Colonic mucosa (tissue), 4 donors: ENCODE measurements at places on chromosomes 16 and 17. TPM values are rescaled to one million over a fixed set of nuclear protein-coding genes. Genes with fewer than 3 reads are reported as not detected.

DNA sequence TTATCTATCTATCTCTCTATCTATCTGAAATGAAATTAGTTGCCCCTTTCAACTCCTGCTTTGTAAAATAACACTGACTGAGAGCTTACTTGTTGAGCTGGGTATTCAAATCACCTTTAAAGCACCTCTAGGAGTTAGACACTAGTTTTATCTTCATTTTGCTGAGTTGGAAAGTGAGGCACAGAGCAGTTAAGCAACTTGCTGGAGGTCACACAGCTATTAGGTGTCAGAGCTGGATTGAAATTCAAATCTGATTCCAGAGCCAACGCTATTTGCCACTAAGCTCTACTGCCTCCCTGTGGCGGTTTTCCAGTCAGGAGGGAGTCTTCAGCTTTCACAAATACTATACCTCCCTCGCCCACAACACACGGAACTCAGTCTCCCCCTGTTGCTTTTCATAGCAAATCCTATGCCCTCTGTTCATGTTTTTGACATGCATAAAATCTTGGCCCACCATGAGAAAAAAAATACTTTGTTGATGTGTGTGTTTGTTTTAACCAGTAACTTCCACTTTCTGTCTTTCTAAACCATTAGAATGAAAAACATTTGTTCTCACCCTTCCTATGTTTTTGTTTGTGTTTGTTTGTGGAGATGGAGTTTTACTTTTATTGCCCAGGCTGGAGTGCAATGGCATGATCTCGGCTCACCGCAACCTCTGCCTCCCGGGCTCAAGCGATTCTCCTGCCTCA lies 74.8 kb upstream of the SMURF2 start:
- peak; percentile 62 for DNase-seq

- DNase-seq, result no peak
Measured at GRCh38 chr17:76421044-76421407, 31.9 kb downstream of the UBE2O start.

DNA sequence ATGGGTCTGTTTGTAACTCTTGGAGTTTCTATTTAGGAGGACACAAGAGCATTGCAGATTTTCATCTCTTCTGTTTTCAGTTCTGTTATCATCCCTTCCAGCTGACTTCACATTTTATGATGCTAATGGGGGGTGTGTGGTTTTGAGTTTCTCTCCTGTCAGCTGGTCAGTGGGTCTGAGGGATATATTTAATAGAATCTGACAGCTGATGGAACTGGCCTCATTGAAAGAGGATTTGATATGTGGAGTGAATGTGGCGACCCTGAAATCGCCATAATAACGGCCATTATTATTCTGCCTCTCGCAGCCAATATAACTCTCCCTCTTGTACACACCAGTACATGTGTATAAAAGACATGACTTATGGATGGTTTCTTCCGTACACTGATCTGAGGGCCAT lies 128.1 kb downstream of the SALL1 start:
- DNase-seq, result no peak

DNA sequence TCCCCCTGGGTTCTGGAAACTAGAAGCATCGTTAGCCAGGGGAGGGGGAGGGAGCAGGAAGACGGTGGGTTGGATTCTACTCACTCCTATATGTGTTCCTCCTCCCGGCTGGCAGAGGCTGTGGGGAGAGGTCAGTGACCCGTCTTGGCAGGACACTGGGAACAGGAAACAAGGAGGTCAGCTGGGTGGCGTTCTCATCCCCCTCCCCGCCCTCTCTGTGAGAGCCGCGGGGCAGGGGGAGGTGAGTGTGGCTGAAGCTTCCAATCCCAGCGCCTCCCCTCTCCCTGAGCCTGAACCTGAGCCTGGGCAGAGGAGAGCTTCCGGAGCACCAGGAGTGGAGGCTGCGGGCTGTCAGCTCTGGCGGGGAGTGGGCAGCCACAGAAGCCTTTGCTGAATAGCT lies 12.5 kb downstream of the GPRC5C start:
- no peak for DNase-seq

DNA sequence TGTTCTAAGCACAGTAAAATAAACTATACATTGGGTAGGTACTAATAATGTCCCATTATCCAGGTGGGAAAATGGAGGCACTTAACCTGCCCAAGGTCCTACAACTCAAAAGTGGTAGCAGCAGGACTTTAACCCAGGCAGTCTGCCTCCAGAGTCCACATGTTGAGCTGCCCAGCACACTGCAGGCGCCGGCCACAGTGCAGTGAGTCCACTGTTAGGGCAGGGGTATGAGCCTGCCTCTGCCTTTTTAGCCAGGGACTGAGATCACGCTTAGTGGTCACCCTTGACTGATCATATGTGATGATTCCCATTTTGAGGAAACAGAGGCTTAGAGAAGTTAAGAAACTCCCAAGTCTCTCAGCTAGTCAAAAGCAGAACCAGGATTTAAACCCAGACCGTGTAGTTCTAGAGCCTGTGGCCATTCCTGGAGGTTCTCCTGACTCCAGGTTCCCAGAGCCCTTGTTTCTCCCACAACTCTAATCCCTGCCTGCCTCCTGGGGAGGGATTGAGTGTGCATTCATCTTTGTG lies 8.4 kb downstream of the CES1 start:
- no peak for DNase-seq

Gene CNTD1
- total RNA-seq, result not detected

DNA sequence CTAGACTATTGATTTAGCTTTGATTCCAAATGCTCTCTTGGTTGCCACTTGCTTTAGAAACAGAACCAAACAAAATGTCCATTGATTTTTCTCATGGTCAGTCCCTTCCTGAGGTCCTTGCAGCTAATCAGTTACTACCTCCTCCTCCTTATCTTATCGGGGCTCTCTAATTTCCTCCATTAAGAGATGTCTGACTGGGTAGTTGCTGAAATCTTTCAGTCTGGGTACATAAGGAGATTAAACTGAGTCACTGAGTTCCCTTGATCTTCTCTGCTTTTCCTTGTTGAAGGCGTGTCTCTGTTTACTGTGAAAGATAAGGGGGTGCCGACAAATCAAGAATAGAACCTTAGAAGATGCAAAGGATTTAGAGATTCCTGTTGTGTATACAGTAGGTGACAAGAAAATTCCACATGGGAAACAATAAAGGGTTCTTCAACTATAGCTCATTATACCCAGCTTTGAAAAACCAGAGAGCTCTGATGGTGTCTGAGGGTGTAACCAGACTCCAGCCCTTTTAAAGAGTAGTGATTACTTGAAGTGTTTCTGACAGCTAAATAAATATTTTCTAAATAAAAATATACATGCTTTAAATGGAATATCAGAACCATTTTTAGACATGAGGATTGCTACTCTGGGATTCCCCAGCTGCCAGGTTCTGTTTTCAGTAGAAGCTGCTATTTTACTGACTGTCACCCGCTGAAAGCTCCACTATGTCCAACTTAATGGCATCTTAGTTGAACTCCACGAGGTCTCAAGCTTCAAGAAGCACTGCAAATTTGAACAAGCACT lies 791.3 kb upstream of the SOX9 start:
- no peak for DNase-seq

DNA sequence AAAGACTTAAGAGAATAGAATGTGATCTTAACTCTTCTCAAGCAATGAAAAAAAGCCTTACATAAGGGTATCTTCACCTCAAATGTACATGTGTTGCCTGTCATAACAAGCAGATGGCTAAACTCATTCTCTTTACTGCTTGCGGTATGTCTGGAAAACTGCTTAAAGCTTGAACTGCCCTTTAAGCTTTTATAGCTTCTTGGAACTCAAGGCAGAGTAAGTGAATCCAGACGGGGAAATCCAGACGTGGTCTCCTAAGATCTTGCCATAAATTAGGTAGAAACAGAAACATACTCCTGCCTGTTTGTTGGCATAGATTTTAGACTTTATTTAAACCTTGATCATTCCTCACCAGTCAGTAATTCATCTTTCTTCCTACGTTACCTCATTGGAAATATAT lies 19.6 kb downstream of the CLUAP1 start:
- no peak for DNase-seq

DNA sequence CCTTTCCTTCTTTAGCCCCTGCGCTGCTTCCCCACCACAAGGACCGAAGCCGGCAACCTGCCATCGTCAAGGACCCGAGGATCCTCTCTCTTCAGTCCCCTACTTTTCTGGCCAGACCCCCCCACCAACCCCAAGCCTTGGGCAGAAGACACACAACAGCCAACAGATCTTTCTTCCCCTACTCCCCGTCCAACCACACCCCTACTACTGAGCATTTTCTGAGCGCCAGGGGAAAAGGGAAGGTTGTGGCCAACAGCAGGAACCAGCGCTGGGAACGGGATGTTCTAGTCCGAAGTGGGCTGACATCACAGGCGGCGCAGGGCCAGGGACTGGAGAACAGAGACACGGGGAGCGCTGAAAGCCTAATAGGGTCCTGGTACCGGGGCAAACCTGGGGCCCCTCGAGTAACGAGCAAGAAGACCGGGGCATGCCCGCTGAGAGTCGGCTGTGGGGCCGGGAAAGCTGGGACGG lies 528 bp downstream of the PER1 start:
- peak; percentile 80 for DNase-seq

DNA sequence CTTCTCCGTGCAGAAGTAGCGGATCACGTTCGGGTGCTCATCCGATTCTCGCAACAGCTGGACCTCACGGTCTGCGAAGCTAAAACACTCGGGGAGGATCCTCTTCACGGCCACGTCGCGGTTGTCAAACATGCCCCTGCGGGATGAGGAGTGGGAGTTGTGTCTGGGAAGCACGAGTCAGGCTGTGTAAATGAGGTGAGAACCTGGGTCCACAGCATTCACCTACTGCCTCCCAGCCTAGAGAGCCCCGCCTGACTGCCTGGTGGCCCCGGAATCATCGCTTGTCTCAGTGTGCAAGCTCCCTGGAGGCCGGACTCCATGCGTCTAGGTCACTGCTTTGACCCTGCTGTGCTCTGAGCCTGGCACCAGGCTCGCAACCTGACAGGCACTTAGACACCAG lies 33.9 kb upstream of the ICAM2 start:
- DNase-seq, result no peak

Gene CTRL
- total RNA-seq, result 0.64 TPM

- no peak for DNase-seq
Measured at GRCh38 chr16:57028086-57028485, 38.7 kb downstream of the NLRC5 start.

Gene HIC1
- total RNA-seq, result 7.0 TPM

GRCh38 chr17:68352041-68352440 lies 60.7 kb downstream of the ARSG start:
- no peak for DNase-seq

DNA sequence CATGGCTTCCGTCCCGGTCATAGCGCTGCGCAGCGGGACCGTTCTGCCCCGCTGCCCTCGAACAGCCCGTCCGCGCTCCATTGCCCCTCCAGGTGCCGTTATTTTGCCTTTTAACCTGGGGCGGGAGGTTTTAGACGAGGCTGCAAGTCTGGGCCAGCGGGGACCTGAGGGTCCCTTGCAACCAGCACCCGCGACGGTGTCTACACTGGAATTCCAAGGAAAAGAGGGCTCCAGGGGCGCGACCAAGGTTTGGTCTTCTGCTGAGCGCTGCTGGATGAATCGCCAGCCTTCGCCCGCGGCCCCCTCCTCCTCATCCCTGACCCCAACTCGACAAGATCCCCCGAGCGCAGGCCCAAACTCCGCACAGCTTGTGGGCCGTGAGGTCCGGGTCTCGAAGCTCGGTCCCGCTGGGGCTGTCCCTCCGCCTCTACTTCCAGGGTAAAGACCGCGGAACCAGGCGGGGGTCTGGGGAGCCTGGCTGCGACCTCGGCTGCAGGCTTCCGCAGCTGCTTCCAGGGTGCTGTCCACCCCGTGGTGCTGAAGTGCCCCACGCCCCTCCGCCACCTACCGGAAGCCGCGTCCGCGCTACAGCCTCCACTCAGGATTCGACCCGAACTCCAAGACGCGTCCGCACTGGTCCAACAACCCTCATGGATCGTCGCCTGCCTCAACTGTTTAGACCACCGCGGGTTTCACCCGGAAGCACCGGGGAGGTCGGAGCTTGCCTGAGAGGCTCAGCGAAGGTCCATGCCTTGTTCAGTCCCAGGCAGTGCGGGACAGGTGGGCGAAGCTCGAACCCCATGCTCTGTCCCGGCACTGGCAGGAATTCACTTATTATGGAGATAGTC lies 10.1 kb upstream of the CA4 start:
- peak; percentile 77 for DNase-seq

DNA sequence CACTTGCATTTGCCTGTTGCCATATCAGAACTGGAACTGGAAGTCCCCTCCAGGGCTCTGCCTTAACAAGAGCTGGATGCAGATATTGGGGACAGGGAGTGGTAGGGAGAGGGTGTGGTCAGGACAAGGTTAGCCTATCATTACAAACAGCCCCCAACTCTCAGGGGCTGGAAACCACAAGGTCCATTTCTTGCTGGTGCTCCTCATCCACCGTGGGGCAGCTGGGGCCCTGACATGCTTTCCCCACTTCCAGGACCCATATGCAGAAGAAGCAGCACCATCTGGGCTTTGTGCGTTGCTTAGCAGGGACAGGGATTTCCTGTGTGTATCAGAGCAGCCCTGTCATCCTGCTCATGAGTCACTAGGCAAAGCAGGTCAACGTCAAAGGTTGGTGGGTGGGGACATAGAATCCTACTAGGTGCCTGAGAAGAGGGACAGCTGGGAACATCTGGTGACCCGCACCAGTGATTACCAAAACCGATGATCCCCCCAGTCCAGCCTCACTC lies 26.9 kb downstream of the RGS9 start:
- DNase-seq, result no peak

Gene ATP2A1
- total RNA-seq, result 2.9 TPM

Gene ETV4
- 9.0 TPM for total RNA-seq

Gene VMO1
- 2.0 TPM for total RNA-seq

GRCh38 chr16:20905576-20905975 lies 5.0 kb downstream of the LYRM1 start:
- DNase-seq, result no peak

Gene GPRC5C
- 139 TPM for total RNA-seq

DNA sequence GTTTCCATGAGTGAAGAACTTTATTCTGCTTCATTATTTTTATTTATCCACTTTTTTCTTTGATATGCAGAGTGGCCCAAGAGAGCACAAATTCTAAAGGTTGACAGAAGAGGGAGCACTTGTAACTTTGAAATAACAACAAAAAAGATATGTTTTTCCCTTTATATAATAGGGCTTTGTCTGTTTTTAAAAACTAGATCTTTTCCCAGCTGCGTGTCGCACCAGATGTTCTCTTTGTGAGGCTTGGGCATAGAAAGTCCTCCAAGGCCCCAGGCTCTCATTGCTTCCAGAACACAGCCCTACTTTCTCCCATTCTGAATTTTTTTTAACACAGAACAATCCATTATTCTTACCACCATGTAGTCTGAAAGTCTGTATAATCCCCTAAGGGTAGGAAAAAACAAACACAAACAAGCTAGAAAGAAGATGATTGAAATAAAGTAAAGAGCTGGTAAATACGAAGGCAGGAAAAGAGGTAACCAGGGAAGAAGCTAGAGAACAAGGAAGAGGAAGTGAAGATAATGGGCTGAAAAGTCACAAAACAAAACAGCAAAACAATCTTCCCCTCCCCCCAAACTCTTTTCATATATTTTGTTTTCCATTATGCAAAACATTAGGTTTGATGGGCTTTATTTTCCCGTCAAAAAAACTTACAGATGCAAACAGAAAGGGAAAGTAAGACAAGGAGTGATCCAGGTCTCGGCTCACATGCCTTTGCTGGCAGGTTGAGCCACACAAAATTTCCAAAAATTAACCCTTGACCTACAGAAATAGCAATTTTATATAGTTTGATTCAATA lies 160.4 kb downstream of the ABCA8 start:
- DNase-seq, result no peak

Gene C16orf82
- total RNA-seq, result not detected

Gene SOST
- not detected for total RNA-seq

- DNase-seq, result no peak
Measured at GRCh38 chr16:68074850-68075555, 10.2 kb upstream of the NFATC3 start.

Gene CNEP1R1
- total RNA-seq, result 13.4 TPM
